H54 (cell line): ENCODE measurements at places on chromosomes 3 and 15.

- DNase-seq, result no peak
These were observed 5.5 kb upstream of the NR2F2 start for GRCh38 chr15:96324940-96325540.

DNA sequence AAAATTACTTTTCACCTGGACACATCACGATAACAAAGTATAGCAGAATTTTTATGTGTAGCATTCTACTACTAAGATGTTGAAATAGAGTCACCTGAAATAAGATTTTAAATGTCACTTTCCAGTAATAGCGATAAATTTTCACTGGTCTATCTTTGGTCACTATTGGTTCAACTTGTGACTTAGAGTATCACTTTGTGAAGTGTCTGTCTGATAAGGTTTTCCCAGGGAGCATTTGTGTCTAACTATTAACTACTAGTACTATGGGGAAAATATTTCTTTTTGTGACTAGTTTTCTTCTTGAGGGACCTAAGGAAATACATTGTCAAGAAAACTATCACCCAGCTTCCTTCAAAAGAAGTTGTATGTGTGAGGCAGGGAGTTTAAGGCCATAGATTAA, 11.0 kb downstream of the TRPC1 start:
- DNase-seq, result no peak

DNA sequence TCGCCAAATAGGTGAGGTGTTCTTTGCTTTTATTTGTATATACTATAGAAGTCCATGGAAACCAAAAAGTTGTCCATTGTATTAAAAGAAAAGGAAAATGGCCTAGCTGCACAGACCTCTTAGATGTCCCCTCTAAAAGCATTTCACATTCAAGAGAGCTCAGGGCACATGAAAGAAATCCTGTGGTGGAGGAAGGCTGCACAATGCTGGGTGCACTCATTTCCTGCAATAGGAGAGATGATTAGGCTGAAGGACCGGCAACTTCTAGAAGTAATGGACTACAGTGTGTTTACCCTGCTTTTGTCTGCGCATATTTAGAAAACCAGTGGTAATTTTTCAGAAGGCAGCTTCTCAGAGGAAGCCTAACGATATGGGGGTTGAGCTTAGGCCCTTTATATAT, 25.4 kb downstream of the PPM1L start:
- DNase-seq, result no peak

GRCh38 chr3:130901463-130902204, 7.8 kb downstream of the ATP2C1 start:
- no peak for DNase-seq

- no peak for DNase-seq
These were observed 34.6 kb upstream of the CMTM8 start for GRCh38 chr3:32203854-32204253.

GRCh38 chr3:18446149-18446825, 21.1 kb upstream of the SATB1 start:
- DNase-seq, result no peak

DNA sequence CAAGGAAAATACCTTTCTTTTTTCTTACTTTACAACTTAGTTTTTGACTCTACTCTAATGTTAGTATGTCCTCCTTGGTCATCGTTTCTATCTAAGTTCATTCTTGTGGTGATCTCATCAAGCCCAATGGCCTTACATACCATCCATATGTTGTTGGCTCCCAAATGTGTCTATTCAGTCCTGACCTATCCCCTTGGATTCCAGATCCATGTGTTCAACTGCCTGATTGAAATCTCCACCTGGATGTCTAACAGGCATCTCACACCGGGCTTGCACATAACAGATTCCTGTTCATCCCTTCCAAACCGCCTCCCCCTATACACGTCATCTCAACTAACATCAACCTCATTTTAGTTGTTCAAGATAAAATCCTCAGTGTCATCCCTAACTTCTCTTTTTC, 382.6 kb downstream of the SOX2 start:
- no peak for DNase-seq

DNA sequence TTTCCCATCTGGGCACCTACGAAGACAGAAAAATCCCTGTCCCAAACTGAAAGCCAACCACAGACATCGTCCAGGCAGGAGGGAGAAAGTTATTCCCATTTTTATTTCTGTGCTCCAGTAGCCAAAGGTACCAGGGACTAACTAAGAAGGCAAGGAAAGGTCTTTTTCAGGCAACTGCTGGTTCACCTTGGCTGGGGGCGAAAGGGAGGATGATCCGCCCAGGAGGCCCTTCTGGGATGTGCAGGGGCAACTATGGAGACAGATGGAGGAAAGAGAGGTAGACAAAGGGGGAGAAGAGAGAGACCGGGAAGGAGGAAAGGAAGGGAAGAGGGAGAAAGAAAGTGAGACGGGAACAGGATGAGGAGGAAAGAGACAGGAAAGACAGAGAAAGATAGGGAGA, 13.3 kb downstream of the WNT5A start:
- DNase-seq, result no peak

- peak; percentile 58 for DNase-seq
These were observed 16.4 kb downstream of the CCDC12 start for GRCh38 chr3:46960081-46960701.

- no peak for DNase-seq
These were observed 53.7 kb upstream of the XCR1 start for GRCh38 chr3:46080969-46081345.

DNA sequence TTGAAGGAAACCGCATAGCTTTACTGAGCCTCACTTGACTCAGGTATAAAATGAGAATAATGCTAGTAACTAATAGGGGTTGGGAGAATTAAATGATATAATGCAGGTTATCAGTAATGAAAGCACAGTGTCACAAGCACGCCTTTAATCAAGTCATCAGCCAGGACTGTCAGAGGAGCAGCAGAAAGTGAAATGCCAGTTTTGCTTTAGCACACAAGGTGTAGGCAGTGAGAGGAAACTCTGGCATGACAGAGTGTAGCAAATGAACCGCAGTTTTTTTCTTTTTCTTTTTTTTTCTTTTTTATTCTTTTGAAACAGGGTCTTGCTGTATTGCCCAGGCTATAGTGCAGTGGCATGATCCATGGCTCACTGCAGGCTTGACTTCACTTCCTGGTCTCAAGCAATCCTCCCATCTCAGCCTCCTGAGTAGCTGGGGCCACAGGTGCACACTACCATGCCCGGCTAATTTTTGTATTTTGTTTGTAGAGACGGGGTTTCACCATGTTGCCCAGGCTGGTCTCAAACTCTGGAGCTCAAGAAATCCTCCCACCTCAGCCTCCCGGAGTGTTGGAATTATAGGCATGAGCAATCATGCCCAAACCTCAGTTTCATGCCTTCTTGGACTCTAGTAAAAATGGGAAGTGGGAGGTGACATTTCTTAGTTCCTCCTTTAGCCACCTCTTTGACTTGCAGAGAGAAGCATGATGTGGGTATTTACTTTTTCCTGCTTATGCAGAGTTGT, 9.7 kb upstream of the SCAANT1 start:
- no peak for DNase-seq

DNA sequence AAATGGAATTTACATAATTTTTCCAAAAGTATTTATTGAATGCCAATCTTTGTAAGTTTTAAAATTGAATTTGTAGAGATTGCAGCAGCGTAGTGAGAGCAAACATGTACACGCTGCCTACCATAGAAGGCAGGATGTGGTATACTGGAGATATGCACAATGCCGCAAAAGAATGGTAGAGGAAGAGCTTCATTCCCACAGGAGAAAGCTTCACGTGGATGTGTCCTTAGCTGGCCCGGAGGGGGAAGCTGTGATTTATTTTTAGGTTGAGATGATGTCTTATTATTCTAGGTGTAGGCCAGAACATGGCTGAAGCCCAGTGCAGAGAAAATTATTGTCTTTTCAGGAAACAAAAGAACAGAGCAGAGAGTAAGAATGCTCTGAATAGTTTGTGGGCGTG, 743.3 kb upstream of the BCHE start:
- DNase-seq, result no peak

GRCh38 chr3:22228705-22229104, 477.7 kb upstream of the ZNF385D start:
- DNase-seq, result no peak

DNA sequence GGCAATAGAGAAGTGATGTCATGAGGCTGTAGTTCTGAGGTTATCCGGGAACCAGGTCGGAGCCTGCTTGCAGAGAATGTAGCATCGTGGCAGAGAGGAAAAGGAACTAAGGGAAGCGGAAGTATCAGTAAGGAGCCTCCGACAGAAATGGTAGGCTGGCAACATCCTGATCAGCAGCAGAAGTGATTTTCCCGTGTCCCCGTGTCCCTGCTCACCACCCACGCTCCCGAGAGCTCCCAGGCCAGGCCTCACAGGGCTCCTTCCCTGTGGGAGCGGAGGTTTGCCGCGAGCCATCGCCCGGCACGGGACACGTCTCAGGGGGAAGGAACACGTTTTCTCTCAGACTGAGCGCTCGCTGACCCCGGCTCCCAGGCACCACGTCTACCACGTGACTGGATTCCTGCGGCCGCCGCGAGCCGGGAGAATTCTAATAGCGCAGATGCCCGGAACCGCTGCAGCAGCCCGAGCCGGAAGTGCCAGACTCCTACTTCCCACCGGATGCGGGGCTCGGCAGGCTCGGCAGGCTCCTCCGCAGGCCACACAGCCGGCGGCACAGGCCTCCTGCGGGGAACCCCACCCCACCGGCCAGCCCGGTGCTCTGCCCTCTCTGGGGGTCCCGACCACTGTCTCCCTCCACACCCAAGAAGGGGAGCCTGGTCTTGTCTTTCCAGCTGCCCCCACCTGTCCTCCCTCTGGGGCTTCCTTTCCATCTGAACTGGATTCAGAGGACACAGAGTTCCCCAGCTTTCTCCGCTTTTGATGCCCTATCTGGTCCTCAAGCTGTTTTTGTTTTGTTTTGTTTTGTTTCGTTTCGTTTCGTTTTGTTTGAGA, 99.3 kb downstream of the BDH1 start:
- DNase-seq, result peak; percentile 71

DNA sequence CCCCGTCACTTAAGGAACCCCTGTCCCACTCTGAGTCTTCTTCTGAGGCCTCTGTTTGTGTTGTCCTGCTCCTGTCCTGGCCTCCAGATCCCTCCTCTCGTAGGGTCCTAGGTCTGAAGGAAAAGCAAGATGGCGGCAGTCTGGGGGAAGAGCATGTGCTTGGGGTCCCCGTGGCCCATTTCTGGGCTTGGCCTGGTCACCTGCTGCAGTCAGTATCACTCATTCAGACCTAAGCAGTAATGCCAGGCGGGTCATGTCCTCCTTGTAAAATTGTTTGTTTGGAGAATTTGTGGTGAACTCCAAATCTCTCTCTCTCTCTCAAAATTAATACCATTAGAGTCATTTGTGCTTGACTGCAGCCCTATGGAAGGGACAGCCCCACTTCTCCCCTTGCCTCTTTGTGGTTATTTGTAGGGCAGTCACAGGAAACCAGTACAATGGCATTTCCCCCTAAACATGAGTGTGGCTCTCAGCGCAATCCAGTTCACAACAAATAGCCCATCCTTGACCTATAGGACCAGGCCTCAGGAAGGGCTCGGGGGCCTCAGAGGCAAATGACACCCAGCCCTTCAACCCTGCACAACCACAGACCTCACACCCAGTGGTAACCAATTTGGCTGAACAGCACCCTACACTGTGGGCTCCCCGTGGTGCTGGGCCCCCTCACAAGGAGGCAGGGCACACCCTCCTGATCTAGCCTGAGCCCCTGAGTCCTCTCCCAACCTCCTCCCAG, 173.5 kb downstream of the OR4M2 start:
- no peak for DNase-seq

DNA sequence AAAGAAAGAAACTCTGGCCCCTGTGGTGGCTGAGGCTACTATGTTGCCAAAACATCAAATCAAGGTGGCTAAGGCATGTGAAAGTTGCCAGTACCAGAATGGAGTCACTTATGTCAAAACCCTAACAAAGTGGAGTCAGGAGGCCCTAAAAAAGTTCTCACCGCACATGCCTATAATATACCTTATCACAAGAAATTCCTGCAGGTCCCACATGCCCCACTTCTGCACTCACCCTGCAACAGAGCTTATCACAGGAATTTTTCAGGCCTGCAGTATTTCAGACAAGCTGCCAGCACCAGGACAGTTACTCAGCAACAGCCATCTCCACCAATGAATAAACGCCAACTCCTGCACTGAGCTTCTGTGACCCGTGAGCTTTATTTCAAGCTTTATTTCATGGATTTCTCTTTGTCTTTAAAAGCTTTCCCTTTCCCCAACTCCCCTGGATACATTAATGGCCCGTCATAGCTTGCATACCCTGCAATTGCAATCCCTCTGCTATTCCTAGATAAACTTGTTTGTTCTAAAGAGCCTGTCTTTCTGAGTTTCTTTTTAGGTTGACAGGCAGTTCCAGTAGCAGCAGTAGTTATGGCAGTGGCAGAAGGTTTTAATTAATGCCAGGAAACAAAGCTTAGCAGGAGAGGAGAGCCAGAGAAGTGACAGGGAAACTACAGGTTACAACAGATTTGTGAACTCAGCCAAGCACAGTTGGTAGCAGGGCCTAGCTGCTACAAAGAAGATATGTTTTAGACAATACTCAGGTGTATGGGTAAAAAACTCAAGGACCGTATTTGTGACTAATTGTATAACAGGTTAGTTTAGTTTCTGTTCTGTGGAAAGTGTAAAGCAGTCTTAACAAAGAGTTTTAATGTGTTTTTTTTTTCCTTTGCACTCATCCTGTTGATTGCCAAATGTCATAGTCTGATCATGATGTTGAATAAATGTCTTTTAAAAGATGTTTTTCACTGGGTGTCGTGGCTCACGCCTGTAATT, 15.9 kb upstream of the TMEM42 start:
- no peak for DNase-seq

DNA sequence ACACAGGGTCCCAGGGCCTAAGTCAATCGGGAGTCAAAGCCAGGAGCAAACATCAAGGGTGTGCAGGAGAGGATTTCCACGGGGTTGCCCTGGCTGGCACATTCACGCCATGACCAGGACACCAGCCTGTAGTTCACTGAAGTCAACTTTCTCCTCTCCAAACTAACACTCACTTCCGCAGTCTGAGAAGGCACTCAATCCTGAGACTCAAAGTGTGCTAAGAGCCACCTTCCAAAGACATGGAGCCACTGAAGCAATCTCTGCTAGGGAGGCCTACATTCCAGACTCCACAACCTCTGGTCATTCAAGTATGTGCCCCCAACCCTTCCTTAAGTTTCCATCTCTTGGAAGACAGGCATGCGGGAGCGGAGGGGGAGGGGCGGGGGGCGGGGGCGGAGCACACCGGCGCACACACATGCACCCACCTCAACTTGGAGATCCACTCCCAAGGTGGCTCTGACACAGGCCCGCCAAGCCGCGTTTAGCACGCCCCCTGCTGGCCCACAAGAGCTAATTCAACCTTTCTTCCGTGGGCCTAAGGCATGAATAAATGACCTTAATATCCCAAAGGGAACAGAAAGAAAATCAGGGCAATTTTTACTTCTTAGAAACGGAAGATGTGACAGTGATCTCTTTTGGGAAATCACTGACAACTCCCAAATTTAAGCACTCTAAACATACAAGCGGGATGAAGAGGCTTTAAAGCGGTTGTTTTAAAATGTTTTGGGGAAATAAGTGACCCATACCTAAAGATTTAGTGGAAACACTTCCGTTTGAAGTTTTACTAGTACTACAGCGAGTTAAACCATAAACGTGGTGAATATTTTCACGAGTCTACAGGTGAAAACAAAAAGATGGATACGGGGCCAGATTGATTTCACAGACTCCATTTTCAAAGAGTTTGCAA, 162.5 kb upstream of the CHRNA7 start:
- peak; percentile 65 for DNase-seq
